Body of pancreas (tissue), 4 donors: ENCODE measurements at places on chromosomes 6 and 20. TPM values are rescaled to one million over a fixed set of nuclear protein-coding genes. Genes with fewer than 3 reads are reported as not detected.
A peak's percentile ranks its signal among the peaks of the same experiment; 100 is the strongest.

The ABHD16B gene
- total RNA-seq: not detected

DNA sequence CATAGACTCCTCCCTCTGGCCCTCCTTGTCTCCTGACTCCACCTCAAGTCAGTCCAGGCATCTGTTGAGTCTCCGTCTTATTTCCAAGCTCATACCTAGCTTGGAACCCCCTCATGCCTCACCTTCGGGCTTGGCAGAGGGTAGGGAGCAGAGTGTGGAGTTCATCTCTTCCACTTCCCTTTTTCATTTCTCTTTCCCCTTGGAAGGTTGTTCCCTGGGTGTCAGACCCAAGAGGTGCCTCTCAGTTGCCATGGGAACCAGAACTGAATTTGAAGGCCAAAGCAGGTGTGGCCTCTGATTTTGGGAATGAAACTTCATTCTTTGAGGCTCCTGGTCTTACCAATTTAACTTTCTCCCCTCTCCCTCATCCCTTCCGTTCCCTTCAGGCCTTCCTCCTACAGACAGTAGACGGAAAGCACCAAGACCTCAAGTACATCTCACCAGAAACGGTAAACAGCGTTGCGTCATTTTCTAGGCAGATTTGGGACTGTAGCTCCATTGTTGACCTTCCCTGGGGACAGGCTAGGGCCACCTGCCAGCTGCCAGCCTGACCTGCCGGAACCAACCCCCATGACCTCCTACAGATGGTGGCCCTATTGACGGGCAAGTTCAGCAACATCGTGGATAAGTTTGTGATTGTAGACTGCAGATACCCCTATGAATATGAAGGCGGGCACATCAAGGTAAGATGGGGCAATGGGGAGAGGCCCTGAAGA, 6.6 kb downstream of the CDC25B start:
- H3K36me3 ChIP-seq: no peaks in the 10 kb centered on the region
- H3K4me1 ChIP-seq: peaks cover 31% of the 10 kb centered on the region
- no peak for DNase-seq
- no peaks in the 10 kb centered on the region for H3K27me3 ChIP-seq
- no peak overlapping the region for H3K4me3 ChIP-seq
- no peak overlapping the region for H3K27ac ChIP-seq

GRCh38 chr6:69362209-69362608, 434.6 kb downstream of the LMBRD1 start:
- H3K27ac ChIP-seq: no peak overlapping the region
- no peaks in the 10 kb centered on the region for H3K27me3 ChIP-seq
- H3K36me3 ChIP-seq: no peaks in the 10 kb centered on the region
- no peak overlapping the region for H3K4me3 ChIP-seq
- DNase-seq: no peak
- H3K4me1 ChIP-seq: no peaks in the 10 kb centered on the region

DNA sequence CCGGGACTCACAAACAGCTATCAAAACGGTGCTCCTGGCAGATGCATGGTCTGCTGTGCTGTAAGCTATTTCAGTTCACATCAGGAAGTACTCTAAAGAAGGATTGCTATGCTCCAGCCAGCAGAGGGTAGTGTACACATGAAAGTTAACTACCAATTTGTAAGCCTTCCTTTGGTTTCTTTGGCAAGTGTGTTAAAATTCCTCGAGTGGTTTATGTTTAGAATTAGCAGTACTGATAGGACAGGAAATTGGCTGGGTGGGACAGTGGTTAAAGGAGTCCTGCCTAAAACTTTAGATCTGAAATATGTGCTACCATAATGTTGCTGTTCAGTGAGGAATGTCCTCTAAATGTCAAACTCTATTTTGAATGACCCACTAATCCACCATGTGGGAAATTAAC, 47.4 kb downstream of the TRMT11 start:
- no peak overlapping the region for H3K4me3 ChIP-seq
- H3K36me3 ChIP-seq: no peaks in the 10 kb centered on the region
- DNase-seq: peak; percentile 27

GRCh38 chr20:25675161-25675560, 21.5 kb downstream of the ZNF337 start:
- H3K27me3 ChIP-seq: no peaks in the 10 kb centered on the region
- DNase-seq: no peak
- peaks cover 6% of the 10 kb centered on the region for H3K36me3 ChIP-seq
- no peak overlapping the region for H3K27ac ChIP-seq
- H3K4me3 ChIP-seq: no peak overlapping the region

DNA sequence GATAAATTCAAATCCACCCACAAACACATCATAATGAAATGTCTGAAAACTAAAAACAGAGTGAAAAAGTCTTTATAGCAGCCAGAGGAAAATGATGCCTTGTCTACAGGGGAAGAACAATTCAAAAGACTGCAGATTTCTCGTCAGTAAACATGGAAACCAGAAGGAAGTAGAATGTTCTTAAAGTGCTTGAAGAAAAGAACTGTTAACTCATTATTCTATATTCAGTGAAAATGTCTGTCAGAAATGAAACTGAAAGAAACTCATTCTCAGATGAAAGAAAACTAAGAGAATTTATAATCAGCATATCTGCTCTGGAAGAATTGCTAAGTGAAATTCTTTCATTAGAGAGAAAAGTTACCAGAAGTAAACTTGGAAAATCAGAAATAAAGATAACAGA, 416.1 kb downstream of the TBC1D32 start:
- no peak overlapping the region for H3K27ac ChIP-seq
- no peak for DNase-seq
- no peaks in the 10 kb centered on the region for H3K4me1 ChIP-seq
- H3K36me3 ChIP-seq: no peaks in the 10 kb centered on the region
- H3K27me3 ChIP-seq: no peaks in the 10 kb centered on the region

GRCh38 chr20:23349338-23350195, 1.0 kb upstream of the NXT1 start:
- peaks cover 18% of the 10 kb centered on the region for H3K4me1 ChIP-seq
- H3K36me3 ChIP-seq: peaks cover 6% of the 10 kb centered on the region
- H3K27me3 ChIP-seq: no peaks in the 10 kb centered on the region
- H3K4me3 ChIP-seq: peak overlapping the region; percentile 21
- DNase-seq: no peak

The SLC22A2 gene
- not detected for total RNA-seq

GRCh38 chr6:167855825-167856425, 29.2 kb downstream of the AFDN start:
- DNase-seq: no peak
- H3K36me3 ChIP-seq: no peaks in the 10 kb centered on the region
- H3K4me1 ChIP-seq: peaks cover 75% of the 10 kb centered on the region
- no peaks in the 10 kb centered on the region for H3K27me3 ChIP-seq
- no peak overlapping the region for H3K27ac ChIP-seq

The OXT gene
- not detected for total RNA-seq
